ENCODE measurements at places on chromosomes 3 and 15. TPM values are rescaled to one million over a fixed set of nuclear protein-coding genes. Genes with fewer than 3 reads are reported as not detected.

- no peak for DNase-seq
These were observed 284.1 kb upstream of the STT3B start for GRCh38 chr3:31248563-31248992.

GRCh38 chr15:74519311-74519710 lies 21.7 kb upstream of the ARID3B start:
- no peak for DNase-seq

GRCh38 chr3:136819731-136820679 lies 1.1 kb downstream of the SLC35G2 start:
- DNase-seq = peak; percentile 33

GRCh38 chr3:178073366-178073765 lies 462.9 kb upstream of the KCNMB2 start:
- DNase-seq = no peak

GRCh38 chr3:189529468-189529867 lies 101.7 kb upstream of the TP63 start:
- DNase-seq = no peak

DNA sequence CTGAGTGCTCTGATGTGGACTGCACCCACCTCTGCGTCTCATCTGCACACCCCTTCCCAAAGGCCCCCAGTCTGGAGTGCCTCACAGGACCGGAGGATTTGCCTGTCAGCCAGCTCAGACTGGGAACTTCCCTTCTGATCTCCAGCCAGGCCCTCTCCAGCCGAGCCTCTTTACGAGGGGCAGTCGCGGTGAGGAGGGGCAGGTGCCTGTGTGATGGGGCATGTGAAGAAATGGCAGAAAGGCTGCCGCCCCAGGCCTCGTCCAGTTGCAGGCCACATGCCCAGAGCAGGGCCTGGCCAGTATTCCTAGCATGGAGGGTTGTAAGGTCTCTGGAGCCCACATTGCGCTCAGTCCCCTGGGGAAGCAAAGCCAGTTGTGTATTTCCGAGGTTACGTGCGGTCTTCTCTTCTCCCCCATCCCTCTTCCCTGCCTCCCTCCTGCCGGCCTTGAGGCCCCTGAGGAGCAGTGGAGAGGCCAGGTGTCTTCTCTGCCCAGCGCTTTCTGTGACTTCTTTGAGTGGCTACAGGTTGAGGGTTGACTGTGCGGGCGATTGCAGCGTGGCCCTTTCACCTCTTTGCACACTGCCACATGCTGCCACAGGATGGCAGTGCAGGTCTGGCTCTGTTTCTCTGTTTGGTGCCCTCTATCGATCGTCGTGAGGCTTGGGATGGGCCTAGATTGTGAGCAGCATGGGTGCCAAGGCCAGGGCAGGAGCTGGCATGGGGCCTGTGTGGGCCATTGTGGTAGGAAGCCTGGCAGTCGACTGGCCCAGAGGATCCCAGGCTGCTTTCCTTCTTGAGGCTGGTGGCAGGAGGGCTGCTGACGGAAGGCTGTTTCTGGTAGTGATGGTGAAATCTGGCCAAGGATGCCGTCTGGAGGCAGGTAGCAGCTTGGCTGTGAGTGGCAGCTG lies 5.3 kb downstream of the CLK3 start:
- DNase-seq = peak; percentile 38

- no peak for DNase-seq
These were observed 133.6 kb upstream of the RASGRP1 start for GRCh38 chr15:38698254-38698653.

GRCh38 chr3:79767194-79767904 lies 449 bp downstream of the ROBO1 start:
- peak; percentile 31 for DNase-seq

GRCh38 chr15:48084759-48085590 lies 35.8 kb upstream of the SLC24A5 start:
- DNase-seq = no peak

DNA sequence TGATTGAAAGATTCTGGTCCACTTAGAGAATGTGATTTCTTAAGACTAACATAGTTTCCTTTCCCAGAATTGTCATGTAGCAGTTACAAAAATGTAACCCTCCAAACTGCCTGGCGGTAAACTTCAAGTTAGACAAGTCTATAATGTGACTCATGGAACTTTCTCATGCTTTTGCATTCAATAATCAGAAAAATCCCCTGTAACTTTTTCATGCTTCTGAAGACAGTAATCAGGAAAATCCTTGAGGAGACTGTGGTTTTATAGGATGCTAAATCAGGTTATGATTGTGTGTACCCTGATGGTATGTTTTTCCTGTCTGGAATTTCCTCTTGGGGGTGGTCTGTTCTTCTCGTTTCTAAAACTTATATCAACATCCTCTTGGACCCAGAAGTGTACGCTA lies 74.0 kb upstream of the RARB start:
- DNase-seq = no peak

- DNase-seq = no peak
These were observed 4.8 kb downstream of the GPR15 start for GRCh38 chr3:98536456-98537017.

DNA sequence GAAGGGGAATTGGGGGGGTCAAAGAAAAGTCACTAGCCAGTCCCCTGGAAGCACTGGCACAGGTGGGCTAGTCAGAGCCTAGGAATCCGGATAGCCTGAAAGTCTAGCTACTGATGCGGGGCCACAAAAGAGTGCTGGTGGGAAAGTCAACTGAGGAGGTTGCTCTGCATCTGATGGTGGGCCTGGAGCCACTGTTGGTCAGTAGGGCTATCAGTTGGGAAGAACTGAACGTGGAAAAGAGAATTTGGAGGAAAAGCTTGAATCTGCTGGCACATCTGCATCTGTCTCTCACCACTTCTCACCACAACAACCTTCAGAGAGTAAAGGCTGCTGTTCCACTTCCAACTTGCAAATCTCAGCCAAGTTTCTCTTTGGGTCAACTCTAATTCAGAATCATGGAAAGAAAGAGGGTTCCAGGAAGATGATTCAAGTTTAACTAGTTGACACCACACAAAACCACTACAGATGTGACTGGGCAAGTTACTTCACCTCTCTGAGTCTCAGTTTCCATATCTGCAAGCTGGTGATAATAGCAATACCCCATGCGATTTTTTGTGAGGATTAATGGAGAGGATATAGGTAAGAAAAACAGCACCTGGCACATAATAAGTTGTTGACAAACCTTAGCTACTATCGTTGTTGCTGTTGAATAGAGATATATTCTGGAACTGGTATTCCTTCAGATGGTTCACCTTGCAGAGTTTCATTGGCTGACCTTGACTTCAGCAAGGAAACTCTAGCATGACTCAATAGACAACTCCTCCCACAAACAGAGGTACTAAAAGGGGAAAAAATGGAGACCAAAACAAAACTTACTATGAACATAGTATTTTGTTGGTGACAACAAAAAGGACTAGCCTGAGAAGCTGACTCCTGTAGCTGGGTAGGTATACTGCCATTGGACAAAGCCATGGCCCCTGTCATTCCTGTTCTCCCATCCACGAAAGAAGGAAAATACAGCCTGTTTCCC lies 280.2 kb upstream of the STT3B start:
- DNase-seq = no peak

GRCh38 chr3:71986606-71987005 lies 201.7 kb upstream of the PROK2 start:
- no peak for DNase-seq

- no peak for DNase-seq
These were observed 15.7 kb upstream of the ZXDC start for GRCh38 chr3:126491221-126492013.

DNA sequence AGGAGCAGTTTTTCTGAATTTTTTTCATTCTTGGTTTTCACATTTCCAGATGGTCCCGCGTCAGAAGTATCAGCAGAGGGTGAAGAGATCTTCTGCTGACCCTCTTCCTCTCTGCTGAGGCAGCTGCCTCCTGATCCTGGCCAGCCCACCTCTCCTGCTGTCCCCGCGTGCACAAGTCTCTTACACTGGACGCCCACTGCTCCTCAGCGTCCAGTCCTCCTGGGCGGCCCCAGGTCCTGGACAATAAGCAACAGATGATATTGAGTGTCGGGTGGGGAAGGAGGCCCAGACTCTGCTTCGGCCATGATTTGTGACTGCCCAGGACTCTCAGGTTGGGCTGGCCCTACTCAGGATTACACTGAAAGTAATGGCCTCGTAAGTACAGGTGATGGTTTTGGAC lies 50.1 kb downstream of the KLHL25 start:
- DNase-seq = no peak

DNA sequence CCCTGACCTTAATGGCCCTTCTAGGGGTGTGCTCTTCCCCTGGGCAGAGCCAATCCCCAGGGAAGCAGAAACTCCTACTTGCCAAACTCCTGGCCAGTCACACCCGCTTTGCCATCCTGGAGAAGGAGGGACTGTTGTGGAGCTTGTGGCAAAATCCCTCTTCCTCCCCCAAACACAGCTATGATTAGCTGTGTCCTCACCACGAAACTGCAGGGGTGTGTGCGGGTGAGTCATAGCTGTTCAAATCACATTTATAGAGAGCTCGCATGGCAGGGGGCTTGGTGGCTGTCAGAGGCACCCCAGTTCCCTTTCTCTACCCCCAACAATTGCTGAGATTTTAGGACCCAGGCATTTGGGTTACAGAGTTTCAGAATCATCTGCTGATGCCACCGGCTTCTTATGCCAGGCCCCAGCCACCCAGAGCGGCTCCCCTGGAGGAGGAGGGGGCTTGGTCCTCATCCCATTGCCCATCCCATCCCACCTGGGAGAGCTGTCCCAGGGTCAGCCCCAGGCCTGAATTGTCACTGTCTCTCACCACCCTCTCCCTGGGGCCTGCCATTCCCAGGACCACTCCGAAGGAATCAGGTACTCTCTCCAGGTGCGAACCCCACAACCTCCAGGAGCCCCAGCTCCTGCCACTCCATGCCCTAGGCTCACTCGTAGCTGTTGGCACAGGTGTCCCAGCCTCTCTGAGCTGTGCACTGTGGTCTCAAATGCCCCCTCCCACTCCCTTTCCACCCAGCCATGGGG lies 28.8 kb upstream of the MAGEF1 start:
- DNase-seq = no peak

- DNase-seq = no peak
These were observed 145.3 kb upstream of the PRR23C start for GRCh38 chr3:139189943-139190342.

The ITIH1 gene
- not detected for polyA plus RNA-seq

The CFAP100 gene
- 1.7 TPM for polyA plus RNA-seq

The PPCDC gene
- polyA plus RNA-seq = 13.3 TPM

The C2CD4A gene
- 0.33 TPM for polyA plus RNA-seq

The UBA5 gene
- polyA plus RNA-seq = 85.4 TPM

The CDHR4 gene
- polyA plus RNA-seq = 0.28 TPM

The CFAP91 gene
- polyA plus RNA-seq = 35.7 TPM

The DUOX2 gene
- polyA plus RNA-seq = 0.03 TPM

Data from left kidney (tissue), 8 donors.